Gastroesophageal sphincter (tissue), 4 donors: ENCODE measurements at places on chromosomes 5 and 9. TPM values are rescaled to one million over a fixed set of nuclear protein-coding genes. Genes with fewer than 3 reads are reported as not detected.

DNA sequence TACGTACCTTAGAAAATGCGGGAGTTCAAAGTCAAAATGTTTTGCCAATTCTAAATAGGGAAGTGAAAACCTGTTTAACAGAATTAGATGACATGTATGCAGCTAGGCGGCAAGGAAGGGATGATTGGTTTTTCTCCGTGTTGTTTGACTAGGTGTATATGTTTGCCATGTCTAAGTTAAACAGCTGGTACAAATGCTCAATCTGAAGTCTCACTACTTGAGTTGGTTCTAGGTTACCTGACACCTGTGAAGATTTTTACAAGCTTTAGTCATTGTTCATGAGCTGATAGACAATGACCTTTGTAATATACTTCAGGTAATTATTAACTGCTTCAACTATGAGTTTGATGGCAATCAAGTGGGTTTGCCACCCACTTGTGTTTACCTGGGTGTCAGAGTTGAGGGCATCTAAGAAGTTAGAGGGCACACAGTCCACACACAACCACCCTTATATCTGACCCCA is 74.3 kb downstream of the SLC44A1 start:
- no peak for ATAC-seq

The SPATA31E1 gene
- total RNA-seq = not detected

- ATAC-seq = no peak
Measured at GRCh38 chr5:74340476-74340875, 300.1 kb downstream of the ENC1 start.

DNA sequence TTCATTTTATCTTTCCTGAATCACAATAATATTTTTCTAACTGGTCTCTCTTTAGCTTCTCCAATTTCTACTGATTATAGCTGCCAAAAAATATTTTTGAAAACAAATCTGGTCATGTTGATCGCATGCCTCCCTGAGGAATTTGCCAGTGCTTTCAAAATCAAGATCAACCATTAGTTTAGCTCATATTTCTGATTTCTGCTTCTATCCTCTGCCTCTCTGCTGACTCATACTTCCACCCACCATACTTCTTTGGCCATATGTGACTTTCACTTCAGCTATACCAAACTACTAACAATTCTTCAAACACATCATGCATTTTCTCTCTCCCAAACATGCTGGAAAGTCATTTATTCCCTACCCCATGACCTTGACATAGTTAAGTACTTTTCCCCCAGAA is 636.5 kb downstream of the TLE1 start:
- ATAC-seq = no peak

GRCh38 chr5:4571248-4571948 is 568.7 kb upstream of the ADAMTS16 start:
- ATAC-seq = no peak

The COL23A1 gene
- 1.5 TPM for total RNA-seq

GRCh38 chr9:71233646-71234045 is 112.2 kb upstream of the TRPM3 start:
- no peak for ATAC-seq

The FGF10 gene
- total RNA-seq = 8.8 TPM

The C5orf58 gene
- total RNA-seq = not detected

- ATAC-seq = no peak
Measured at GRCh38 chr5:172939071-172939470, 20.2 kb upstream of the RPL26L1 start.

- no peak for ATAC-seq
Measured at GRCh38 chr9:86907346-86907745, 40.0 kb downstream of the GAS1 start.

- no peak for ATAC-seq
Measured at GRCh38 chr5:32311404-32312196, 1.1 kb downstream of the MTMR12 start.

- ATAC-seq = no peak
Measured at GRCh38 chr9:11025775-11026174, 413.0 kb upstream of the PTPRD start.

- no peak for ATAC-seq
Measured at GRCh38 chr5:63401436-63402046, 560.7 kb downstream of the HTR1A start.

DNA sequence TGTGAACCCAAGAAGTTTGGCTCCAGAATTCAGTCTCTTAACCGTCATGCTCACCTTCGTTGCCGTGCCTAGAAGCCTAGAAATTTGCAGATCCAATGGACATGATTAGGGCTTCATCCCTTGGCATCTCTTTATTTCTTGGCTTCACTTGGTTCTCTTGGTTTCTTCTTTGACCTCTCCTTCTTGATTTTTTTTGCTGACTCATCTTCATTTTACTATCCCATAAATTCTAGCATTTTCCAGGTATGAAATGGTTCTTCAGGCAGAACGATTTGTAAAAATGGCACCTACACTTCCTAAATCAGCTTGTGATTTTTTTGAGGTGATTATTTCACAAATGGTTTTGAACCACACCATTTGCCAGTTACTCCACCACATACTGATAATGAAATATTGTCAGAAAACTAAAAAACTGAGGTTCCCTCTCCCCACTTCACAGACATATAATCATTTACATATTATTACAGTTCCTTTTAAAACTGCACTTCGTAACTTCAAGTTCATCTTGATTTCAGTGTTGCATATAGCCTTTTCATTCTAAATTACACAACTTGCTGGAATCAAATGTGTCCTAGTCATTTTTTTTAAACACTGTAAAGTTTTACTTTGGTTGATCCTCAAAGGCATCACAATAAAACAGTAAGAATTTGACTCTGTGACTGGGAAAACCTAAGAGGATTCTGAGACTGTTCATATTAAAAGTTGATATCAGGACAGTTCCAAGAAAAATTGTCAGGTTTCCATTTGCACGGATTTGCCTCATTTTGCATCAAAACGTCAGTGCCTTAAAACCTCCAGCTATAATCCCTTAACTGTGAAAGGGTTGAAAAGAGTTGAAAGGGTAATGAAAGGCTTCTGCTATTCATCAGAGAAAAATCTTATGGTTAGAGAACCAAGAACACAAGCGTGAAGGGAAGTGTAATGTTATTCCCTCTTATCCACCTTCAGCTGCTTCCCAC is 8.9 kb upstream of the NREP start:
- ATAC-seq = no peak

- ATAC-seq = no peak
Measured at GRCh38 chr5:137061382-137061781, 437.7 kb downstream of the SPOCK1 start.

DNA sequence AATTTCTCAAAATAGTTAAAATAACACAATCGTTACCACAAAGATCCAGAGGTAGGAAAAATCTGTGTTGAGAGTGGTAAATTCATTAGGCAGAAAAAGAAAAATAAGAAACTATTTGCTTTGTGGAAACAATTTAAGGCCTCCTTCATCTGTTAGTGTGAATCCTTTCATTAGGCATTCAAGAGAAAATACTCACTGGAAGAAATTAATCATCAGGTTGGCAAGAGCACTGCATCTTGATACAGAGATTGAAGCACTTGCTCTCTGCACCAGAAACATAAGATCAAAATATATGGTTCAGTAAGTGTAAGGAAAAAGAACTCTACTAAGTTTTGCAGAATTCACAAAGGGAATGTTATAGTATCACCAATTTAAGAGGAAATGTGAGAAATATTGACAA is 44.4 kb downstream of the TTC39B start:
- no peak for ATAC-seq

- peak; percentile 22 for ATAC-seq
Measured at GRCh38 chr5:117454716-117455212, 880.1 kb upstream of the SEMA6A start.

The GCNT4 gene
- 7.0 TPM for total RNA-seq

GRCh38 chr9:102135768-102136167 is 397.3 kb upstream of the GRIN3A start:
- no peak for ATAC-seq

- ATAC-seq = no peak
Measured at GRCh38 chr9:129245276-129245675, 67.2 kb upstream of the IER5L start.

The ADGRD2 gene
- not detected for total RNA-seq

DNA sequence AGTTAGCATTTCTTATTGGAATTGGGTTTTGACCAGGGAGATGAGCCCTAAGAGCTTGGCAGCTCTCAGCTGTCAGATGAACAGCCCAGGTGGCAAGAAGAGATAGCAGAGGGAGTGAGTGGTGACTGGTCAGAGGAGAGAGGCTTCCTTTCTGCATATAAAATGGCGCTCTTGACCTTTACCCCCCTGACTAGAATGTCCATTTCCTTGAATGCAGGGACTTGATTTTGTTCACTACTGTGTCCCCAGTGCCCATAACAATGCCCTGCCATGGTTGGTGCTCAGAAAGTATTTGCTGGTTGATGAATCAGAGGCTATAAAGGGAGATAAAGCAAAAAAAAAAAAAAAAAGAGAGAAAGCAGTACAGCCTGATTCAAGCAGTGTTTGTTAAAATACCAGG is 7.2 kb downstream of the CHMP5 start:
- ATAC-seq = no peak

DNA sequence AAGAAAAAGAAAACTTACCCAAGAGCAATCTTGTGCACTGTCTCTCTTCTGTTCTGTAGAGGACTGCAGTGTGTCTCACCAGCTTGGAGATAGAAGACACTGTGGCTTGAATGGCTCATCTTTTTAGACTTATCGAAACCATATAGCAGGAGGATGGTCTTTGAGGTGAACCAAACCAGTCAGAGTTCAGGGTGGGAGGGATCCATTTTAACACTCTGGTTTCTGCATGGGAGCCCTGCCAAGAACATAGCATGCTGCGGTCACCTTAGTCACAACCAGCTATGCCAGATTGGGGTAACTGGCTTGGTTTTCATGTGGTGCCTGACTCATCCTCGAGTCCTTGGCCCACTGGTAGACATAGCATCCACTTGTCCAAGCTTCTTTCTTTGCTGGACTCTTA is 135.1 kb downstream of the PAPPA start:
- no peak for ATAC-seq

GRCh38 chr9:130368631-130369103 is 76.1 kb upstream of the ASS1 start:
- no peak for ATAC-seq

- ATAC-seq = no peak
Measured at GRCh38 chr5:39616131-39616530, 191.4 kb upstream of the DAB2 start.

The CAMK2A gene
- 3.4 TPM for total RNA-seq

DNA sequence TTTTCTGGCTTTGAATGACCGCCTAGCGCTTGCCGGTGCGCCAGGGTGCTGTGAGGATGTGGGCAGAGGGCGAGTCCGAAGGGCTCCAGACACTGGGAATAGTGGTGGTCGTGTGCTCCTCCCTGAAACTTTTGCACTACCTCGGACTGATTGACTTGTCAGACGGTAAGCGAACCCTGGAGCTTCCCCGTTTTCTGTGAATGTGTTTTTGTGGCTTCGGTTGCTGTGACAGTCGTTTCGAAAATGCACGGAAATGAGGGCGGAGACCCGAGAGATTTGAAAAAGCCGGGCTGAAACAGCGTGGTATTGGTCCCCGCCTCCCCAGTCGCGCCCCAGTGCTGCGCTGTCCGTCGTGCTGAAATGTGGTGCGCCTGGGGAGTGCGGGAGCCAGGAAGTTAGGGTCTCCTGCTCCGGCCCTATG is 102.5 kb upstream of the GABRP start:
- no peak for ATAC-seq

The RNF180 gene
- 24.9 TPM for total RNA-seq

DNA sequence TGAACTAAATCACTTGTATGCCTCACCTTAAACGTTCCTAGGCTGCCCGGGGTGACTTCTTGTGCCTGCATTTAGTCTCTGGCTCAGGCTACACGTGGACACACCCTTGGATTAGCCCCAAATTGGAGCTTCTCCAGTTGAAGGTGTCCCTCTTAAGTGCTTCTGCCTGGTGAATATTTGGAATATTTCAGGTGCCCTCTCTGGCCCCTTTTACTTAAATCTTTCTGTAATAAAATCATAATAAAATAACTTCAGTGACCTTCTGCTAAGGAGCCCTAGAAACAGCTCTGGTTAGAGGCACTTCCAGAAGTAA is 74.3 kb upstream of the KLF9 start:
- ATAC-seq = no peak

The NIM1K gene
- 1.5 TPM for total RNA-seq

- no peak for ATAC-seq
Measured at GRCh38 chr5:36423578-36424307, 122.0 kb upstream of the RANBP3L start.

- ATAC-seq = no peak
Measured at GRCh38 chr9:35698231-35698630, 8.5 kb upstream of the TPM2 start.

The GTF2H2C gene
- 19.1 TPM for total RNA-seq

The C9 gene
- total RNA-seq = not detected

- no peak for ATAC-seq
Measured at GRCh38 chr9:135491764-135492163, 8.7 kb upstream of the MRPS2 start.

GRCh38 chr5:63233361-63233760 is 654.7 kb downstream of the LRRC70 start:
- peak; percentile 13 for ATAC-seq

DNA sequence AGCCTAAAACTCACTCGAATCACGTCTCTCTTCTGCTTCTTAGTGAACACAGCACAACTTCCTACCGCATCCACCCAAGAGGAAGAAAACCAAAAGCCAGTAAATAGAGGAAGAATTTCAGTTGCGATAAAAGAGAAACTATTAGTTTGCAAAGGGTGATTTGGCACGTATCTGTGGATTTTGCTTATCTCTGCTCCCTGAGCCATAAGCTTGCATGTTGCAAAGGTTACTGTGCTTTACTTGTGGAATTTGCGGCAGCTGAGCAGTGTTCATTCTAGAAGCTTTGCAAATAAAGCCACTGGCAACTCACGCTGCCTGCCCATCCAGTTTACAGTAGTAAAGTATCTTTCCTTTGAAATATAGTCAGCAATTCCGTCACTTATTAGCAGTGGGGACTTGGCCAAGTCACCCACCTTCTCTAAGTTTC is 149.0 kb upstream of the PCA3 start:
- no peak for ATAC-seq

- ATAC-seq = no peak
Measured at GRCh38 chr9:134708672-134709038, 67.1 kb downstream of the COL5A1 start.

The S1PR3 gene
- 351 TPM for total RNA-seq

DNA sequence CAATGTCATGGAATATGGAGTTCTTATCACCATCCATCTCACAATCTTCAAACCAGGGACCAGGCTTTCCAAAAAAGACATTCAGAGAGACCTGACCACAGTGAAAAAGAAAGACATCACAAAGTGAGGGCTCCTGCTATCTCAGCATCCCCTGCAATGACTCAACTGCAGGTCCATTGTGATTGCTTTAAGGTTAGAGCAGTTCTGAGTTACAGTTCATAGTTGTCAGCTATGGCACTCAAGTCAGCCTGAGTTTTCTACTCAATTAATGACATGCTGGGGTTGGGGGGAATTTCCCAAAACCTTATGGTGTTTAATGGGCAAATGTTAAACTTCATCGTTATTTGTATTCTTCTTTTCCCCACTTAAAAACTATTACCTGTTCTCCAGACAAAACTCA is 58.9 kb downstream of the CEMIP2 start:
- no peak for ATAC-seq

DNA sequence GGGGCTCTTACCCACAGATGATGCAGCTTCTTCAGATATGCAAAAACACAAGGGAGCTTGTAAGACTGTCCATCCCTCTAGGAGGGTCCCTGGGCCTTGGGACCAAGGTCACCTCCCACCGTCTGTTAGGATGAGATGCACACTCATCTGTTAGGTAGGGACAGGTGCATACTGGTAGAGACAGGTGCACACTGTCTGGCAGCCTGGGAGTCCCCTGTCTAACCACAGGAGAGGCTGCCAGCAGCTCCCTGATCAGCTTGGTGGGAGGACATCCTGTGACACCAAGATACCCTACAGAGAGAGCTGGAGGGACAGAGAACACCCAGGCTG is 13.2 kb downstream of the TSPAN17 start:
- ATAC-seq = no peak

The PCDHB3 gene
- 1.9 TPM for total RNA-seq

The KLF4 gene
- 60.3 TPM for total RNA-seq
